ENCODE measurements at places on chromosomes 4 and X.

DNA sequence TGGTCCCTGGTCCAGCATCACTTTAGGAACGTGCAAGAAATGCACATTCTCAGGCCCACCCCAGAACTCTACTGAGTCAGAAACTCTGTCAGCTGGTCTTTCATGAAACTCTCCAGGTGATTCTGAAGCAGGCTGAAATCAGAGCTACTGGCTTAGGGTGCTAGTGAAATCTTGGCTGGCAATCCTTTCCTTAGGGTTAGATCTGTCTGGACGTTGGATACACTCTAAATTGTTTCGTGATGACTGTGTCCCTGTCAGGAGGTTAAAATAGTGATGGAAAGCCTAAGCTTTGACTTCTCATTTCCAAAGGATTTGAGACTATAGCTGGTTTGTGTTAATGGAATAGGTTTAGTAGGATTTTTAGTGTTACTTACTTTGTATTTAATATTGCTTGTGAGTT is 99.1 kb downstream of the ARHGAP10 start:
- no peak for DNase-seq

DNA sequence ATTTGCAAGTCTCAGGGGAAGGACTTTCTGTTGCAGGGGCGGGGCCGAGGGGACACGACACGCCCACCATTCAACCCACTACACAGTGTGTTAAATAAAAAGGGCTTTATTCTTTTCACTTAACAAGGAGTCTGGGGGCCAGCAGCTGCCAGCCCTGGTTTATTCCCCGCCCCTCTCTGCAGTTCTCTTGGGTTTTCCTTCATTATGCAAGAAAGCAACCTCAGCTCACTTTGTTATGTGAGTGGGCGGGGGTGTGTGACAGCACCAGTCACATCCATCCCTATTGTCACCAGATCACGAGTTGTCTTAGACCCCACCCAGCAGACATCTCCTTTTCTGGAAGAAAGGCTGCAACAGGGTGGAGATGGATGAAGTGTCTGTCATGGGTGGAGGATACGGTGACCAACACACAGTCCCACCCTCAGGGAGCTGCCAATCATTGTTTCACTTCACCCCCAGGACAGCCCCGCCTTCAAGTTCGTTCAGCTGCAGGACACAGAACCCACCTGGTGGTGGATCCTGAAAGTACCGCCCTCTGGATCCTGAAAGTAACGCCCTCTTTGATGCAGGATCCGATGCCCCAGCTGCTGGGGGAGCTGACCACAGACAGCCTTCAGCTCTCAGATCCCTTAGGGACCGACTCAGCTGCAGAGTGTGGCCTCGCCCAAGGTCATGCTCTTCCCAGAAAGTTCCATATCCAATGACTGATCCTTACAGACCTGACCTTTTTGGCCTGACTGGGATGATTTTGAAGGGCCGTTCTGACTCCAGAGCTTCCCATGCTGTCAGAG is 79.6 kb downstream of the SMIM20 start:
- no peak for DNase-seq

DNA sequence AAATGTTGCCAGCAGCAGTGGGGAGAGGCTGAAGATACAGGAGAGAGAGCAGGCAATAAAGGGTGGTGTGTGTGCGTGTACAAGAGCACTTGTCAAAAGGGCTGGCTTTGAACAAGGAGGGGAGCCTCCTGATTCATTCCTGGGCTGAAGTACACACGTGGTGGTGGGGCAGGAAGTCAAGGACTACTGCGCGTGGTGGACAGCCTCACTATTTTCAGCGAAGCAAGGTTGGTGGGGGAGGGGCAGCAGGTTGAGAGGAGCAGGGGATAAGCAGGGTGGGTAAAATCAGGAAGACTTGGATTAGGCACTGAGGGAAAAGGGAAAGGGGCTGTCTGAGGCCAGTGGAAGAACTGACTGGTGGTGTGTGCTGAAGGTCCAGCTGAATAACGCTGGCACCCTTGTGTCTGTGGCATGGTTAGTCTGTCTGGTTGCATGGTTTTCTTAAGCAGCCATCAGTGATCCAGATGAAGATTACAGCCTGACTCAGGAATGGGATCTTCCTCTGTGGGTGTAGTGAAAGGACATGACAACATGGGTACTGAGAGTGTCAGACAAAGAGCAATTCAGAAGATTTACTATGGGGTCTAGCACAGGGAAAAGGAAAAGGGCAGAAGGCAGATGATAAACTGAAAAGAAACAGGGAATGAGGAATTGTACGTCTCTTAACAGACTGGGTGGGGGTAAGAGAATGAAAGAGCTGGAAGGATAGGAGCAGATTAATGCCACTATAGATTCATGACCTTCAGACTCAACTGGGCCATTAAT is 149.8 kb downstream of the CHM start:
- no peak for DNase-seq

DNA sequence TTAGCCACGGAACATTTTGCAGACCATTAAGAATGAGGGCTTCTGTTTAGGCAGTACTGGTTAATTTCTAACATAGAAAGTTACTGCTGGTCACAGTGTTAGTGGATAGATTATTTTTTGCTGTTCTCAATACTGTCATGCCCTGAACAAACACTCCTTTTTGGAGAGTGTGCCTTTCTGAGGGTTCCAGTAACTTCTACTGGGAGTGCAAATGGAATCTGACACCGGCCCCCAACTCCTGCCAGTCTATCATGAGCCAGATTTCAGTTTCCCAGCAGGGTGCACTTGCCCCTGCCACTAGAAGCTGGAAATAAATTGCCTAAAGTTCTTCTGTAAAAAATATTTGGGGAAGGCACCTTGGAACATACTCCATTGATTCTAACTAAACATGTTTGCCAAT is 224.4 kb upstream of the GPC4 start:
- no peak for DNase-seq

- DNase-seq, result no peak
These were observed 19.4 kb downstream of the THOC2 start for GRCh38 chrX:123713434-123713833.

- no peak for DNase-seq
These were observed 80.8 kb downstream of the HMGN5 start for GRCh38 chrX:81120936-81121371.

DNA sequence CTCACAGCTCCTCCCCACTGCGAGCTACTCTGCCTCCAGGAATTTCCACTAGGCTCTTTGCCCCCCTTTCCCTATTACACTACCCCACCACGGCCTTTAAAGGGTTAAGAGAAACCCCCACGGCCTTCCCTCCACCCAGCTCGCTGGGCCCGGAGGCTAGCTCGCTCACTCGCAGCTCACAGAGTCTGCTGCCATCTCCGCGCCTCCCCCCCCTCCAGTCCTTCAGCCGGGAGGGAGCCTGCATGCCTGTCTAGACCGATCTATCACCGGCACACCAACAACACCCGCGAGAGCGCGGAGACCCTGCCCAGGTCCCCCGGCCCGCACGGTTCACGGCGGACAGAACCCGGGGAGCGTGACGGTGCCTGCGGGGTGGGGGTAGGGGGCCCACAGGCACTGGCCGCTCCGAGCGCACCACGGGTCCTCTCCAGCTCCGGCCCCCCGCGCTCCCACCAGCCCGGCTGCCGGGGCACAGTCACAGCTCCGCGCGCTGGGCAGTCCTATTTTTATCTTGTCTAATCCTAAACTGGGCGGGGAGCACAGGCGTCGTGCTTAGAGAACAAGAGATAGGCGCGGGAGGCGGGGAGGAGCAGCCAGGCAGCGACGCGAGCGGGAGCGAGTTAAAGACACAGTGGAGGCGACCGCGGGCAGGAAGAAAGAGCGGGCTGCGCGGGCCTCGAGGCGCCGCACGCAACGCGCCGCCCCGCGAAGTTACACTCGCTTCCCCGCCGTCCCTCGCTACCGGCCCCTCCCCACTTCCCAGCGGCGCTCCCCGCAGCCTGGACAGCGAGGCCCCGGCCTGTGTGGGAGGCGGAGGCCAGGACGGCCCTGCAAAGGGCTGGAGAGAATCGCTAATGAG is 3.5 kb downstream of the BCOR start:
- DNase-seq, result no peak

GRCh38 chr4:156291317-156291716 is 337.7 kb upstream of the CTSO start:
- no peak for DNase-seq

DNA sequence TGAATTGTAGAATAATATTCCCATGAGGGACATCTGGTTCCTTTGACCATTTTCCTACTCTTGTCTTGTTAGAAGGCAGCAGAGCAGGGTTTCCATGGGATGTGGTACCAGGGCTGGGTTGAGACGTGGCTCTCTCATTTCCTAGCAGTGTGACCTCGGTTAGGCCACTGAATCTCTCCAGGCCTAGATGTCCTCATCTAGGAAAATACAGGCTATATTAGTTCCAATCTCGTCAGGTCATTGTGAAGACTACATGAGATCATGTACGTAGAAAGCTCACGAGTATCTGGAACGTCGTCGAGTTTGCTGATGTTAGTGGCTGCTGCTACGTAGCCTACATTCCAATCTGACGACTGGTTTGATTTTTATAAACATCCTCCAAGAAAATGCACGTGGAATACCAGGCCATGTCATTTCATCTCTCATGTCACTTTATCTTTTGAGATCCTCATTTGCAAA is 278.2 kb upstream of the GATB start:
- DNase-seq, result no peak

DNA sequence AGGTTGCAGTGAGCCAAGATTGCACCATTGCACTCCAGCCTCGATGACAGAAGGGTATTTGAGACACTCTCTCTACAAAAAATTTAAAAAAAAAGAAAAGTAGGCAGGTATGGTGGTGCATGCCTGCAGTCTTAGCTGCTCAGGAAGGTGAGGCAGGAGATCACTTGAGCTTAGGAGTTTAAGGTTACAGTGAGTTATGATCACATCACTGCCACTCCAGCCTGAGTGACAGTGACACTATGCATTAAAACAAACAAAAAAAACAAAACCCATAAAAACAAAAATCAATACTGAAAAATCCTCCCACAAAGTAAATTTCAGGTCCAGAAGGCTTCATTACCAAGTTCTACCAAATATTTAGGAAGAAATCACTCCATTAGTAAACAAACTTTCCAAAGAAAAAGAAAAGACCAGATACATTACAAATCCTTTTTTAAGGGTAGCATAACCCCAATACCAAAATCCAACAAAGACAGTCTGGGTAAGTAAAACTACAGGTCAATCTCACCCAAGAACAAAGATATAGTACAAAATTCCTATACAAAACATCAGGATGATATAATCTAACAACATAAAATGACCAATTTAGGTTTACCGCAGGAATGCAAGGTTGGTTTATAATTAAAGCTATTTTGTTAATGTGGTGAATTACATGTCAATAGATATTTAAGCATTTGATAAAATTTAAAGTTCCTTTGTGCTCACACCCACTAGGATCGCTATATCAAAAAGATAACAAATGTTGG is 11.7 kb downstream of the NELFA start:
- no peak for DNase-seq

- no peak for DNase-seq
These were observed 507.9 kb upstream of the LCORL start for GRCh38 chr4:18529482-18529881.

DNA sequence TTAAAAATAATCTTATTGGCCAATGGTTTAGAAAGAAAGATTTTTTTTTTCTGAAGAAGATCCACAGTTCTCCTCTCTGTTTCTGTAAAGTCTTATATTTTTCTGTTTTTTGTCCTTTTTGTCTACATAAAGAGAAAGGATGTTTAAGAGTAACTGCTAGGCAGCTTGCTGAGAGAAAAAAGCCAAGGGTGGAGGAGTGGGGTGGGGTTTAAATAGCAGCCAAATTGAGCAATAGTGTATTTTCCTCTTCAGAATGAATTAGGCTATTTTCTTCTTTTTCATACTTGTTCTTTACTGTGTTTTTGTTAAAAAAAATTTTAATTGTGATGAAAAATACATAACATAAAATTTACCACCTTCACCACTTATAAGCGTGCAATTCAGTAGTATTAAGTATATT is 224.6 kb downstream of the SOWAHB start:
- no peak for DNase-seq

- DNase-seq, result no peak
These were observed 142.4 kb downstream of the ANXA5 start for GRCh38 chr4:121554382-121554781.

DNA sequence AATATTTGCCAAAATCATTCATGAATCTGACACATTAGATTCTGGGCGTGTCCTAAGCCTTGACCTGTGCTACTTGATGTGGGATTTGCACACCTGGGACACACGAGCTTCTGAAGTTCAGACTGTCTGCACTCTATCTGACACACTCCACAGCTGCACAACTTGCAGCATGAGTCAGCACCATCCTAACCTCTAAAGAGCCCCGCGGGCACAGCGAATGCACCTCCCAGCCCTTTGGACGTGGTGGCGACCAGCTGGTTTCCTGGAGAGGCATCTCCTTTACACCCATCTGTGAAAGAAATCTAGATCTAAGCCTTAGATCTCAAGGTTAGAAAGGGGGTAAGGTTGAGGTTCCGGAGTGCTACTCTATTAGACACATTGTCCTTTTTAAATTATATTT is 69.2 kb downstream of the SORBS2 start:
- DNase-seq, result no peak

GRCh38 chrX:4550018-4550417 is 836.6 kb upstream of the PRKX start:
- no peak for DNase-seq

DNA sequence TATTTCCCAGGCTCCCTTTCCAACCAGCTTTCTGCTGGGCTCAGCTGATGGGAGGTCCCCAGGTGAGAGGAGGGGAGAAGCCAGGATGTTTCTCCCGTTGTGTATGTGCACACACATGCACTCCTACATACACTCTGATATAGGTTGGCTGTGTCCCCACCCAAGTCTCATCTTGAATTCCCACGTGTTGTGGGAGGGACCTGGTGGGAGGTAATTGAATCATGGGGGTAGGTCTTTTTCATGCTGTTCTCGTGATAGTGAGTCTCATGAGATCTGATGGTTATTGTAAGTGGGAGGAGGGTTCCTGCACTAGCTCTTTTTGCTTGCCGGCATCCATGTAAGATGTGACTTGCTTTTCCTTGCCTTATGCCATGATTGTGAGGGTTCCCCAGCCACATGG is 11.7 kb upstream of the HTRA3 start:
- no peak for DNase-seq

GRCh38 chrX:15680401-15680800 is 15.8 kb upstream of the CLTRN start:
- DNase-seq, result no peak
